ENCODE measurements at places on chromosomes 4 and X.

GRCh38 chrX:139949703-139950102, 15.6 kb downstream of the CXorf66 start:
- DNase-seq, result no peak

GRCh38 chrX:112874614-112875013, 34.0 kb upstream of the AMOT start:
- no peak for DNase-seq

DNA sequence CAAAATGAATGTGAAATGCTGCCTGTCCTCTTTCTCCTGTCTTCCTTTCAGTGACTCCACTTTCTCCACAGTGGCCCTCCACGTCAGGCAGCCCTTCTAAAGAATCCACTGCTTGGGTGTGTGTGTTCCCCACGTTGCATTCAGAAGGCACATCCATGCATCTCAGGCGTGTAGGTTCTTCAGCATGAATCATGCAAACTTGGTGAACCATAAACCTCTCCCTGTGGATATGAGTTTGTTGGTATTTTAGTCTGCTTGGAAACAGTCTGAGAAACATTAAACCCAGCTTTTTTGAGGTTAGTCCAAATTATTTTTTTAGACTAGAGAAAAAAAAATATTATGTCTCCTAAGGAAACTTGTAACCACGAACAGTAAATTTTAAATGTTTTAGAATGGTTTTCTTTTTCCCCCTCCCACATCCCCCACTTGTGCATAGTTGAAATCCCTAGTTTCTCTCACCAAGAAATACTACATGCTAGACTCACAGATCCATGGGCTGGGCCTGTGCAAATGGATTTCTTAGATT, 251.6 kb downstream of the CBR4 start:
- no peak for DNase-seq

GRCh38 chrX:96027407-96027806, 657.2 kb upstream of the DIAPH2 start:
- no peak for DNase-seq

GRCh38 chr4:123200051-123200940, 196.3 kb upstream of the SPRY1 start:
- no peak for DNase-seq

DNA sequence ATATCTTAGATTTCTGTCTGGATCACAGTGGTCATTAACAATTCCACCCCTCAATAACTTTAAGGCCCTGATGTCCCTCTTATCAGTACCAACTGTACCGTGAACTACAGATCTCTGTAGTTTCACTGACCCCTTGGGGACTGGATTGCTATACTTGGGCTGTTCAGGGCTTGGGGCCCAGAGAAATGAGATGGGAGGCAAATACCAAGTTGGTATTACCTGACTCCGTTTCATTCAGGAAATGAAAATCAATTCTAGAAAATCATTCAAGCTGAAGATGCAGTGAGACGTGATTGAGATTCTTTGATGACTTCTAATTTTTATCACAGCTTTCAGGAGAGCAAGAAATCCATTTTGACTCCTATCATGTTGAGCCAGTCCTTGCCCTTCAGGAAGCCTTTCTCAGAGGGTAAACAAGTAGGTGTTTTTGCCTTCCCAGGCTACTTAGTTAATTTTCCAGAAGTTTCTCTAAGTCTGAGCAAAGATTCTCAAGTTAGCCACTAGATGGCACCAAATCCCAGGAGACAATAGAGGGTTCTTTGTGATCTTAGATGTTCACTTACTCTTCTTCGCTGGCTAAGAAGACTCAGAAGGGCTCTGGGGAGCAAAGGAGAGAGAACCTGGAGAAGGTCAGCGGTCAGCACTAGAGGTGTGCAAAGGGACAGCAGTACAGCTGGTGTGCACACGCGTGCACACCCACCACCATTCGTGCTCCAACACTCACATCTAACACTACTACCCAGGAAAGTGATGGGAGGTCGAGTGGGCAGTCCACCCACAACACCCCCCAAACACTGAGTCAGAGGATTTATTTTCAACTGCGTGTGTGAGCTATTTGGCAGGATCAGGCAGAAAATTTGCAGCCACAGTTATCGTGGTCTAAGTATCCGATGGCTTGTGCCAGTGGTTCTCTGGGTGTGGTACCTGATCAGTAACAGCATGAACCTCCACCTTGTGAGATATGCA, 7.4 kb downstream of the HNRNPH2 start:
- peak; percentile 6 for DNase-seq

- DNase-seq, result no peak
Measured at GRCh38 chr4:7806338-7807090, 133.1 kb downstream of the AFAP1 start.

DNA sequence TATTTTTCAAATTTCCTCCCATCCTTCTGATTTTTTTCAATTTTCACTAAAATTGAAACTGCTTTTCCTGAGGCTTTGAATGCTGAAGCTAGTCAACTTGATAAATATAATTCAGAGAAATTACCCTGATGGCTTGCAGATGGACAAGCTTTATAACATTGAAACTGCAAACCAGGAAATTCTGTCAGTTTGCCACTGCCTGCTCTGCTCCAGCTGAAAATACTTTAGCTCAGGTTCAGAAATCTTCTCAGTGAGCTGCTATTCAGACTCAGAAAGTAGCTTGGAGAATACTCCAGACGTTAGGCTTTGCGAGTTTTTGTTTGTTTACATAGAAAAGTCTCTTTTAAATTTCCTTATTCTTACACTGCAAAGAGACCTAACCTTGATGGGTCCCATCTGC, 1574.7 kb downstream of the STIM2 start:
- no peak for DNase-seq

GRCh38 chrX:2345562-2345961, 155.2 kb downstream of the DHRSX start:
- no peak for DNase-seq

GRCh38 chrX:23765449-23765848, 17.5 kb upstream of the SAT1 start:
- DNase-seq, result no peak

DNA sequence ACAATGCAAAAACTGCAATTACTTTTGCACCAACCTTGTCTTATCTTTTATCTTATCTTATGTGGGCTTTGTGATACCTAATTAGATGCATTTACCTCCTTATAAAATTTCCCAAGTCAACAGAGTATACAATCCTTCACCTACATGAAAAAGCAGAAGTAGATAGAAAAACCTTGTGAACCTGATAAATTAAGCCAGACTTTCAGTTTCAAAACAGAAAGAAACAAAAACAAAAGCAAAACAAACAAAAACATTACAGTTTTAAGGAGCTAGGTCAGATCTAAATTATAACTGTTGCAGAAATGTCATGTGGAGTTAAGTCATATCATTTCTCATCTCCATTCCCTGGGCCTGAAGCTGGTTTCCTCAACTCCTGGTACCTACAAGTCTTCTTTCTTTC, 24.9 kb upstream of the CXXC4 start:
- DNase-seq, result no peak

DNA sequence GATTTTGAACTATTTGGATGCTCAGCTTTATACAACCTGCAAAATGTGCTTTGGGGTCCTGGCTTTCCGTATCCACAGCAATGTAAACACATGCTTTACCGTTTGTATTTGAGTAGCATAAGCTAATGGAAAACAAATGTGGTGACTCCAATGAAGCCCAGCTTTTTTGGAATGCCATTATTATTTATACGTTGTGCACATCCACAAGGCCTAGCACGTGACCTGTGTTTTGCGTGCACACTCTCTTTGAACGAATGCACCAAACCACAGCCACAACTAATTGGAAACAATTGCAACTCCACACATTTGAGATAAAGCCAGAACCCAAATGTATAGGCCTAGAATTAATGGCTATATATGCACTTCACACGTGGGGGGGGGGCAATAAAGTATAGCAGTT, 189.5 kb upstream of the GPC4 start:
- DNase-seq, result no peak

- DNase-seq, result no peak
Measured at GRCh38 chr4:74120086-74120485, 21.1 kb upstream of the CXCL2 start.

GRCh38 chr4:152352215-152352614, 183.7 kb downstream of the FBXW7 start:
- no peak for DNase-seq

DNA sequence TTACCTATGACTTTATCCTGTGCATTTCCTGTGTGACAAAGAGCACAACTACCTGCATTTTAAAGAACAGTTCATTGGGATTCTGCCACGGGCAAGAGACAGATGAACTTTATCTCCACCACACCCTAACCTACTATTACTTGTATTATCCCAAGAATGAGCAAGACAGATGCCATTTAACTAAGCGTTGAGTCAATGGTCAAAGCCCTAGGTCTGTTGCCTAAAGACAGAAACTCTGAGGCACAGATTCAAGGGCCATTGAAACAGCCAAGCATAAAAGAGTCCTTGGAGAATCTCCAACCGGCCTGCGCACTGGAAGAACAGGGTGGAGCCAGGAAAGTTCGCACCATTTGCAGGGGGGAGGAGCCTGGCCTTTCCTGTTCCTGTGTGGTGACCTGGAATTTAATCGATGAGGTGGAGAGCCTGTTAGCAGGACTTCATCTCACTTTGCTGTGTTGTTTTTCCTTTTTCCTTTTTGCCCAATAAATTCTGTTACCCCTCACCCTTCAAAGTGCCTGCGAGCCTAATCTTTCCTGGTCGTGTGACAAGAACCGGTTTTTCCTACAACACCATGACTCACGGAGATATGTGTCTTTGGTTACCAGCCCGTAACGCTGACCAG, 146.4 kb upstream of the DIAPH2 start:
- no peak for DNase-seq

DNA sequence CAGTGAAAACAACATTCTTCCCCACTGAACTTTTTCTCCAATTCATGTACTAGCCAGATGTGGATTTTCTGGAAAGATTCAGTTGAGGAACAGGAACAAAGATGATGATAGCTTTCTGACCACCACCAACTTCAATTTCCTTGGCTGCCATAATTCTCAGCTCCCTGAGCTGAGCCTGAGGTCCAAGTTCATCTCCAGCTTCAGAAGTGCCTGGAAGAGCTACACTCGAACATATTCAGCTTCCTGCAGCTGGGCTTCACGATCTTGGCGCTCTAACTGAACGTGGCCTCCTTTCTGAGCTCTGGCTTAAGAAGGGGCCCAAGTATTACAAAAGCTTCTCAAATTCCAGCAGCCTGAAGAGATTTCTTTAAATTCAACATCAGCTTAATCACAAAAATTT, 83.9 kb downstream of the QDPR start:
- DNase-seq, result no peak

GRCh38 chr4:186266729-186267456, 904 bp downstream of the F11 start:
- DNase-seq, result no peak

DNA sequence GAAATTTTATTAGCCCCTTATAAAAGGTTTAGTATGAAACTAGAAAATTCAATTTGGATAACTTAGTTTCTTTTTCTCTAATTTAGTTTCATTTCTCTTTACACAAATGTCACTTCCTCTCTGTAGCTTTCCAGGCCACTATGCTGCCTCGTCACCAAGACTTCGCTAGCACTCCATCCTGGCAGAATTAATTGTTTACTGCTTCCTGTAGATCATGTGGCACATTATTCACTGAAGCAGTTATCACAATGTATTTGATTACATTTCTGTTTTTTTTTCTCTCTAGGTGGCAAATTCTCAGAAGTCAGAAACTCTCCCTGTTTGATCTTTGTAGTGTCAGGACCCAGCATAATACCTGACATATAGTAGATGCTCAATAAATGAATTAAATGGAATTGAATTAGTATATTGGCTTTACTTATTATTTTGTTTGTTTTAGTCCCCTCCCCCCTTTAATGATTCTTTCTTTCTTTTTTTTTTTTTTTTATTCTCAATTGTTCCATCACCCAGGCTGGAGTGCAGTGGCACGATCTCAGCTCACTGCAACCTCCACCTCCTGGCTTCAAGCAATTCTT, 9.3 kb upstream of the SAT1 start:
- no peak for DNase-seq

DNA sequence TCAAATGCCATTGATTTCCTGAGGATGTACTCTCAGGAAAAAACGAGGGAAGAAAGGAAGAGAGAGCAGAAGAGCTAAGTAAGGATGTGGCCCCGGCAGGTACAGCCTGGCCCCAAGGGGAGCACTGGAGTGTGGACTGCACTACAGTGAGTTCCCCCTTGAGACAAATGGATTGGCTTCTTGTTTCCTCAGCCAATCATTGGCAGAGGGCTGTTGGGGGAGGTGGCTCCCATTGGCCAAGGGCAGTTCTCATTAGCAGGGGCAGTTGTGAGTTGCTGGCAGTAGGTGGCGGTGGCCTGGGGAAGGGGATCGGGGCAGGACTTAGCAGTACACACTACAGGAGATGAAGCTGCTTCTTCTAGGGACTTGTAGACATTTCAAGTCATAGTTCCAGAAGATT, 24.1 kb upstream of the OCIAD2 start:
- no peak for DNase-seq

DNA sequence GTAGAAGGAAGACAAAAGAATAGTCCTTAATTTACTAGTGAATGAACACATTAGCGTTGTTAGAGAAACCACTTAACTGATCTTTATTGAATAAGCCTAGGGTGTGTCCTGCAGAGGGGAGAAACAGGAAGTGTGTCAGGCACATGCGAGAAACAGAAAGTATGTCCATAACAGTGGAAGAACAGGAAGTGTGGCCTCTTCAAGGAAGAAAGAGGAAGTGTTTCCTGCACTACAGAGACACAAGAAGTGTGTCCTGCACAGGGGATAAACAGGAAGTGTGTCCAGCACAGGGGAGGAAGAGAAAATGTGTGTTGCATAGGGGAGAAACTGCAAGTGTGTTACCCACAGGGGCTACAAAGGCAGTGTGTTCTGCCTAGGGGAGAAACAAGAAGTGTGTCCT, 539.6 kb upstream of the PRKX start:
- no peak for DNase-seq

GRCh38 chr4:93416344-93417128, 412.0 kb upstream of the ATOH1 start:
- no peak for DNase-seq

GRCh38 chr4:155403886-155404285, 27.1 kb upstream of the MAP9 start:
- DNase-seq, result no peak

Measured in NCI-H187 (cell line).